ENCODE measurements at places on chromosomes 12 and 14.

DNA sequence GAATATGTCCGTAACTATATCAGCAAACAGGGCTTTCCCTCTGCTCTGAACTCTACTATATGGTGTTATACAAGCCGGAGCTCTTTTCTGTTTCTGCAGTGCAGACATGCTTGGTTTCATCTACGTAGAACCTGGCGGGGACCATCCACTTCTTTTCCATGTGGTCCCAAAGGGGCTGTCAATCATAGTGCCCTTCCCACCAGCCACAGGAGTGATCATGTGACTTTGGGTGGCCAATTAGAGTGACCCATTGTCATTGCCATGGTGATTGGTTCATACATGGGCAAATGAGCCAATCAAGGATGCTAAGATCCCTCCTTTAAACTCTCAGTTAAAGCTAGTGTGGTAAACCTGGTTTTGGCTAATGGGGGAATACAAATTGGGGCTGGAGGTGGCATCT, 281.3 kb downstream of the TMEM132D start:
- no peak for DNase-seq

DNA sequence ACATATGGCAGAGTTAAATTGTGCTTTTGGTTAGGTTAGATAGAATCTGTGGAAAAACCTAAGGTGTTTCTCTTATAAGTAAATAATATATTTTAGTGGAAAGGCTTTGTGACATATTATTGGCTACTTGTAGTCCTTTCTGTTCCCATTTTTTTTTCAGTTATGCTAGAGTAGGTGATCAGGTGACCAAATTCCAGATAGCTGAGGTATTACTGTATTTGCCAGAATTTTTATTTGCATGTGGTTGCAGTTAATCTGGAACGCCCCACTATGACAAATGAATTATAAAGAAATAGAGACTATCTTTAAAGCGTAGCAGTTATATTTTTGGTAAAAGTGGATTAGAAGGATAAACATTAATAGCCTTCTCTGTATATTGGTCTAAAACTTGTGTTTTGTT, 52.0 kb downstream of the ARHGAP5 start:
- no peak for DNase-seq

- no peak for DNase-seq
These were observed 36.6 kb downstream of the RCOR1 start for GRCh38 chr14:102629011-102629444.

- DNase-seq, result no peak
These were observed 202.4 kb downstream of the ITPR2 start for GRCh38 chr12:26630546-26631027.

DNA sequence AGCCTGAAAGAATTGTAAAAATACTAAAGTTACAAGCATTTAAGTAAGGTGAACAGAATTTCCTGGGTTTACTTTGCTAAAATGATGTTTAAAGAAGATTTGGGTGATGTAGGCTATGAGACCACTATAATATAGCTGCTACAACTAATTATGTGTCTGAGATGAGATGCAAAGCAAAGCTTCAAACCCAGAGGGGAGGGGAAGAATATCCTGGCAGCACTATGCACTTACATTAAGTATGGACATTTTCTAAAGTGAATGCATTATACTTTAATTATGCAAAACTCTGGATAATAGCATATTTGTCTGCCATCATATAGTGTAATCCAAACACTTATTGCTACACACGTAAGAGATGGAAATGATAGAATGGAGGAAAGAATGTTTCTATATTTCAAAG, 1003.7 kb downstream of the GALC start:
- no peak for DNase-seq

DNA sequence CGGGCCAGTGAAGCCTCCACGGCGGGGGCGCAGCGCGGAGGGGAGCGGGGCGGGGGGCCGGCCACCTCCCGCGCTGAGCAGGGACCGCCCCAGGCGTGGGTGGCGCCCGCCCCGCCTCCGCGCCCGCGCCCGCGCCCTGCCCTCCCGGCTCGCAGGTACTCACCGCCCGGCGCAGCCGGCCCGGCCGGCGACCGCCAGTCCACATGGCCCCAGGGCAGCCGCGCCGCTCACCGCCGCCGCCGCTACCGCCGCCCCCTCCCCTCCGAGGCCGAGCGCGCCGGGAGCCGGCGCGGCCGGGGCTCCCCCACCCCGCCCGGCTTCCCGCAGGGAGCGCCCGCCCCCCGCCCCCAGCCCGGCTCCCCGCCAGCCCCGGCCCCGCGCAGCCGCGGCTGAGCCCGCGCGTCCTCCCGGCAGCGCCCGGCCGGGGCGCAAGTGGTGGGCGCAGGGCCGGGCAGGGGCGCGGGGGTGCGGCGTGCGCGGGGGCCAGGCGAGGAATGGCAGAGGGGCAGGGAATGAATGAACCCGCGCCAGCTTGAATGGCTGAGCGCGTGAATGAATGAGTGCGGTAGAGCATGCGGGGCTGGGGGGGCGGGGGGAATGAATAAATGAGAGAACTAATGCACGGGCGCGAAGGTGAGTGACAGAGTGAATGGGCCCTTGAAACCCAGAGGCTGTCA, at the start of gene BEGAIN:
Gene BEGAIN (minus strand): TSS at position 332 of the 677 bp plus-strand sequence. CDS start 127 bp downstream, at position 205.
- DNase-seq, result no peak

DNA sequence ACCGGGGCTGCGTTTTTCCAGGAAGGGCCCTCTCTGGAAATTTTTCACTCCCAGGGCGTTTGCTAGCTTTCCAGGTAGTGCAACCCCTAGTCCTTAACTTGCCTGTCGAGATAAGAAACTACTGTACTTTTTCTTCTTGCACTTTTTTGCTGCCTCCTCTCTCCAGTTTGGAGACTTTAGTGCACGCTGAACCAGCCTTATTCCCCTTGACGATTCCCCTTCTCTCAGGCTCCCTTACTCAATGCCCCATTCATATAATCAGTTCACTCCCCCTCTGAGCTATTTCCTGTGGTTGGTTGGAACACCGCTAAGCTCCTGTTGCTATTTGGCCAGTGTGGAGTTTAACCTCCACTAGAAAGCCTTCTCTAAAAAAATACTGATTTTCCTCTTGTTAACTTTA, 682 bp downstream of the CREBL2 start:
- DNase-seq, result no peak

DNA sequence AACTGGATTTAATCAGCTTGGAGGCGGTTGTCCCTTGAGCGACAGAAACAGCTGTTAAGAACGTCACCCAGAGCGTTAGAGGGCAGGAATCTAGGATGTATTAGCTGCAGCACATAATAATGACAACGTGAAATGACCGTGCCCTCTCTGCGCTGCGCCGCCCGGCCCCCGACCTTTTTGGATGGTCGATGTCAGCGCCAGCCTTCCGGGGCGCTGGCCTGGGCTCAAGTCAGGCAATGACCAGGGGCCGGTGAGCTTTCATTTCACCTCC, 427 bp upstream of the TMEM120B start:
- DNase-seq, result no peak

DNA sequence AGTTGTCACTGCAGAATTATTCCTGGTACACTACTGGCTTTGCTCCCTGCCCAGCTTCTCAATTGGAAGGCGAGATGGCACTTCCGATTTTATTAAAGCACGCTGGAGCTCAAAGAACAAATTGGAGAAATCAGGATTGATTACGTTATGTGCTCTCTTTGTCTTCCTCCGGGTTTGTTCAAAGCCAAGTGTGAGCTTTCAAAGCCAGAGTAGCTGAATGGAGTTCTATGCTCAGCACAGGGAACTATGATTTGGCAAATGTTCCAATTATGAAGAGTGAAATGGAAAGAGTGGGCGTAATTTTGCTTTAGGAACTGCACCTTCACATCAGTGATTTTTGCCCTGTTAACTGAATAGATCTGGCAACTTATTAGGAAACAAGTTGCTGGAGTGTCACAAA, 72.4 kb downstream of the FLRT2 start:
- DNase-seq, result no peak

GRCh38 chr12:11906286-11906935, 164.3 kb upstream of the BCL2L14 start:
- DNase-seq, result no peak

DNA sequence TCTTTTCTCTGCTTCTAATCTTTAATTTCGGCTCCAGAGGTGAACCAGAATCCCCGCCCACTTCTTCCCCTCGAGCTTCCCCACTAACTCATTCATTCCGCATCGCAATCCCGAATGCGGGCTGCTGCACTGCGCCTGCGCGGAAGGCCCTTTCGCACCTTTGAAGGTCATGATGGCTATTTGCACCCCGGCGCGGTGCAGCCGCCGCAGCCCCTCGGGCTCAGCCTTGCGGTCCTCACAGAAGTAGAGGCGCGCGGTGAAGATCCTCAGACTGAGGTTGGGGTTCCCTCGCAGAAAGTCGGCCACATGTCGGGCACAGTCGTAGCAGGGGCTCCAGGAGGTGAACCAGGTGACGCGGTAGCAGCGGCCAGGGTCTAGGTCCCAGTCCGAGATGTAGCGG, 7.6 kb downstream of the AICDA start:
- DNase-seq, result no peak

GRCh38 chr14:73238941-73239340, 1.6 kb downstream of the PAPLN start:
- no peak for DNase-seq

- DNase-seq, result no peak
These were observed 1.6 kb upstream of the MLXIP start for GRCh38 chr12:122076743-122077495.

DNA sequence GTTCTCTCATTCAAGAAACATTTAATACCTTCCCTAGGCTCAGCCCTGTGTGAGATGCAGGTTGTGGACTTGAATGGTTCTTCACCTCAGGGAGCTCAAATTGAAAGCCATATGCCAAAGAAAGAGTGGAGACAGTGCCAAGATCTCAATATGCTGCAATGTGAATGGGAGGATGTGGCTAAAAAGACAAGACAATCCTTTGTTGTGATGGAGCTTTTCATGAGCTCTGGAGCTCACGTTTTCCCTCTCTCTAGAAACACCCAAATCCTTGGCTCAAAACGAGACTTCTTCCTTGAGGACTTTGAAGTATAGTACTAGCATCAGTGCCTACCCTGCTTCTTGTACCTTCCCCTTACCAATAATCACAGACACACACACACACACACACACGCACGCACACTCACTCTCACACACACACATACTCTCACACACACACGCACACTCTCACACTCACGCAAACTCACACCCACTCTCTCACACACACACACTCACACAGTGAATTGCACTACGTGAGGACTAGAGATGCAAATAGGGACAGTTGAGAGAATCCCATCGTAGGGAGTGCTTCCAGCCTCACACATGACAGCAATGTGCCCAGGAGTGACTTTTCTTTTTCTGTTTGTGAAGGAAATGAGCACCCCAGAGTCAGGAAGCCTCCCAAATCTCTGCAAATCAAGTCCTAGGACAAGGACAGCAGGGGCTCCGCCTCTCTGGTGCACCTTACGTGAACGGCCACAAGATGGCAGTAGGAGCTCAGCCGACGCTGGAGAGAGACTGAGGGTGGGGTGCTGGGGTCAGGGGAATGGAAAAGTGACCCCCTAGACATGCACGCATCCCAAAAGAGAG, 231.4 kb downstream of the PCNX1 start:
- DNase-seq, result no peak

- no peak for DNase-seq
These were observed 17.6 kb upstream of the SRP54 start for GRCh38 chr14:34964977-34965764.

DNA sequence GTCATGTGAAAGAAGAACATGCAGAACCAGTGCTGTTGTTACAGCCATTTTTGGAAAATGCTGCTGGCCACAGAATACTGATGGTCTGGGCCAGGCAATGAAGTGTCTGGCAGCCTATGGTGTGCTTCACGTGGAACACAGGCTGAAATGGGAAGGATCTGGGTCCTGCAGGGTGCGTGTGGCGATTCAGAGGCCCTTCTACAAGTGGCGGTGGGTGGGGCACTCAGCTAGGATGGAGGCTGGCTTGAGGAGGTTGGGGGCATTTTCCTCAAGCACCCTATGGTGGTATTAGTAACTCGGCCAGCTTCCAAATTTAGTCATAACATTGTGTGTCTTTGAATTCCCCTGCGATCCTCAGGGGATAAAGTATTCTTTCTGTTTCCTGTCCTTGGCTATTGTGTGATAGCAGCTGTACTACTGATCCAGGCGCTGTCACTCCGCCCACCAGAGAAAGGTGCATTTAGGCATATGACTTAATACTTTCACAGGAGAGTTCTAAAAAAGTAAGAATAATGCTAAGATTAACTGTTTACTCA, 9.2 kb upstream of the RAD52 start:
- DNase-seq, result no peak

DNA sequence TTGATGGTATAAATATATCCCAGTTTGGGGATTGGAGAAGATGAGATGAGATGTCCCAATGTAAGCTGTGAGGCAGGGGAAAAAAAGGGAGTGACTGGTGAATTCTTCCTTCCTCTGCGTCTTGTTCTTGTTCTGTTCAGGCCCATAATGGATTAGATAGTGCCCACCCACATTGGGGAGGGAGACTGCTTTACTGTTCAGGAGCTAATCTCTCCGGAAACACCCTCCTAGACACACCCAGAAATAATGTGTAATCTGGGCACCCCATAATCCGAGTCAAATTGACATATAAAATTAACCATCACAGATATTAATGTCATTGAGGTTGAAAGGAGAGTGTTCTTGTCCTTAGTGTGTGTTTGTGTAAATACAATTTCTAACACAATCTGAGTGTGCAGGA, 29.3 kb downstream of the ETV6 start:
- no peak for DNase-seq

GRCh38 chr14:21940887-21941856, 267.6 kb upstream of the OR4E1 start:
- DNase-seq, result no peak

DNA sequence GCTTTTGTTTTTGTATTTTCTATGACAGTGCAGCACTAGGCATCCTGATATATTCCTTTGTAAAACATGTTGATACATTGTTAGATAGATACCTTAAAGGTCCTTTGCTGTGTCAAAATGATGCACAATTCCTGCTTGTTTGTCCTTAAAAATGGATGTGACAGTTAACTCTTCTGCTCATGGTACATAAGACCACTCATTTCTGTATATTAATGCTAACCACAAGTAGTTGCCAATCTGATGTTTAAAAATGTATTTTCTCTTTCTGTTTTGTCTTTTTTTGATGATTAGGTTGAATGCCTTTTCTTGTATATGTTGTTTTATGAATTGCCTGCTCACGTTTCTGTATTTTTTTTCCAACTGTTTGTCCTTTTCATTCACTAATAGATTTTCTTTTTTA, 35.1 kb downstream of the ATF7IP start:
- no peak for DNase-seq

DNA sequence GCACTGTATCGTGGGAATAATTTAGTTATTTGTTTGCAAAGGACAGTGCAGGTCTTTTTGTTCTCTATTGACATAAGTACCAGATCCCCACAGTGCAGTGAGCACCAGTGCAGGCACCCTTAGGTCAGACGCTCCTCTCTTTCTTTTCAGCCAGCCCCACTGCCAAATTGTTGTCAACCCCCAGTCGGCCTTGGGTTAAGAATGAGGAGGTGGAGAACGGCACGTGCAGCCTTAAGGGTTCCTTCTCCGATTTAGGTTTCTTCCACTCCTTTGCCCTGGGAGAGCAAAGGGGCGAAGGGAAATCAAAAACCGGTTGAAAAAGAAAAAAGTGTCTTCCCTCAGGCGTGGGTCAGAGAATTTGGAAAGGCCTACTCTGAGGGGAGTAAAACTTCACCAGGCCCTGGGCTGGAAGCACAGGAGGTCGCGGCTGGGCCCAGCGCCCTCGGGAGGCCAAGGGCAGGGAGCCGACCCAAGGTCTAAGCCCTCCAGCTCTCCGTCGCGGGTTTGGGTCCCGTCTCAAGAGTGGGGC, 4.3 kb downstream of the PAX9 start:
- no peak for DNase-seq
